ENCODE measurements at places on chromosomes 12 and 14. TPM values are rescaled to one million over a fixed set of nuclear protein-coding genes. Genes with fewer than 3 reads are reported as not detected.
A peak's percentile ranks its signal among the peaks of the same experiment; 100 is the strongest.

DNA sequence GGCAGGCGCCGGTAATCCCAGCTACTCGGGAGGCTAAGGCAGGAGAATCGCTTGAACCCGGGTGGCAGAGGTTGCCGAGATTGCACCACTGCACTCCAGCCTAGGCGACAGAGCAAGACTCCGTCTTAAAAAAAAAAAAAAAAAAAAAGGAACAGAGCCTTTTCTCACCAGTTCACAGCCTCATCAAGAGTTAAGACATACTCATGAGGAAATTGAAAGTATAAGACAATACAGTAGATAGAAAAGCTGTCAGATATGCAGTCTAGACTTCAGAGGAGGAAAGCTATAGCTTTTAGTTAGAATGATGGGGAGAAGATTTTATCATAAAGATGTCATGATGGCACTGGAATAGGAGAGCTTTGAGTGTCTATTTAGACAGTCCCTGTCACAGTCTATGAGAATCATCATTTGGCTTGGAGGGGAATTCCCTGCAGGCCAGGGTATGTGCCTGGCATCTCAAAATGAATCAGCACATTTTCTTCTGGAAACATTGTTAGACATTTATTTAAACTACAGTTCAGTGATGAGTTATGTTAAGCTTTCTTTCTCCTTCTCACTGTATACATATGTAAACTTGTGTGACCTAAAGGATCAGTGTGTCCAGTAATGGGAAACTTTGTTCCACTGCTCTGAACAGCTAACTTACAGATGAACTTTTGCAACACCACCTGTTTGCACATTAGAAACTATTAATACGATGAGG is 2.9 kb upstream of the RAB35 start:
- DNase-seq, result no peak

- no peak for DNase-seq
Observed at GRCh38 chr12:25883026-25883916, 75.2 kb upstream of the RASSF8 start.

DNA sequence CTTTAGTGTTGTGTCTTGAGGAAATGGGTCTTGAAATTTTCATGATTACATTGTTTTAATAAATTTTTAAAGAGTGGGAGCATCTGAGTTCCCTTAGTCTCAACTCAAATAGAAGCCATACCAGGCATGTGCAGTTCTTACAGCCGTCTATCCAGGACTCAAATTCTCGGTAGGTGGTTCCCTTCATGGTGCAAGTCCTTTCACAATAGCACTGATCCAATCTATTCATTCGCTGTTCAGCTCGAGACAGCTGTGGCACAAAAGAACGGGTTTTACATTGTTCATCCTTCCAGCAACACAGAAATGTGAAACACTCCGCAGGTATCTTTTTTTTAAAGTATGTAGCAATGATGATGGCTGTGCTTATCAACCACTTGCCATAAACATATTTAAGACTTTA is 100.2 kb downstream of the NELL2 start:
- DNase-seq, result no peak

DNA sequence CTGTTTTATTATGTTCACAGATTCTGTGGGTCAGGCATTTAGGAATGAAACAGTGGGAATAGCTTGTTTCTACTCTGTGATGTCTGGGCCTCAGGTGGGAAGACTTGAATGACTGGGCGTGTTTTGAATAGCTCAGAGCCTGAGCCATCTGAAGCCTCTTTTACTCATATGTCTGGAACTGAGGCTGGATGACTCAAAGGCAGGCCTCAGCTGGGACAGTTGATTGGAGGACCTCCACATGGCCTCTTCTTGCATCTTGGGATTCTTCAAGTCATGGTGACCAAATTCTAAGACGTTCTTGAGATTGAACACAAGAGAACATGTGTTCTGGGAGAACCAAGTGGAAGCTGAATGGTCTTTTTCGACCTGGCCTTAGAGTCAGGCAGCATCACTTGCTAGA is 45.8 kb upstream of the TBX3 start:
- no peak for DNase-seq

GRCh38 chr14:55028066-55028465 is 1.0 kb downstream of the SOCS4 start:
- DNase-seq, result no peak

DNA sequence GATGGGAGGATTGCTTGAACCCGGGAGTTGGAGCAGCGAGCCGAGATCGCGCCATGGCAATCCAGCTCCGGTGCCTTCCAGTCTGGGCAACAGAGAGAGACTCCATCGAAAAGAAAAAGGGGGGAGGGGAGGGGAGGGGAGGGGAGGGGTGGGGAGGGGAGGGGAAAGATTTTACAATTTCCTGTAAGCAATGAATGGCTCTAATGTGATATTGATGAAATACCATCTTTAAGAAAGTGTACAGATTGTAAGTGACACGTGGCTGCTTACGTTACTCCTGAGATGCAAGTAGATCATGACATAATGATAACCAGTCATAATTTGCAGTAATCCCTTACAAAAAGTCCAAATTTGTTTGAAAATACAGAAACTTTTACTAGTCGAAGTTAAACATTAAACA is 1.4 kb downstream of the SLC25A21 start:
- no peak for DNase-seq

DNA sequence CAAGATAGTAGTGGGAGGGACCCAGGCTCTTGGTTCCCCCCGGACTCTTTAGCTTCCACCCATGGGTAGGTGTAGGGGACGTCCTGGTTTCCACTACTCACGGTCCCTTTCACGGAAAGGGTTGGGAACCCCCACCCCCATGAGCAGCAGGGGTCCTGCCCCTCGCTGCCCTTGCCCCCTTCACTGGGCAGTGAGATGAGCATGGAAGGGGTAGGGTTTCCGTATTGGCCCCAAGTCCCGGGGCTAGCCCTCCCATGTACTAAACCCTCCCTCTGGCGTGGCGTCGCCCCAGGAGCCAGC is 12.7 kb downstream of the AGAP2 start:
- no peak for DNase-seq

- no peak for DNase-seq
Observed at GRCh38 chr12:123250471-123251383, 17.5 kb downstream of the MTRFR start.

- peak; percentile 23 for DNase-seq
Observed at GRCh38 chr12:26318661-26319068, 123.3 kb downstream of the SSPN start.

GRCh38 chr12:20436316-20436715 is 68.0 kb downstream of the PDE3A start:
- no peak for DNase-seq

GRCh38 chr12:31947971-31948370 is 11.2 kb upstream of the RESF1 start:
- DNase-seq, result no peak

GRCh38 chr14:58751788-58752187 is 114.0 kb downstream of the DACT1 start:
- DNase-seq, result no peak

GRCh38 chr14:95515080-95515489 is 1.4 kb downstream of the SYNE3 start:
- DNase-seq, result no peak

- peak; percentile 52 for DNase-seq
Observed at GRCh38 chr12:108980831-108981618, 39.8 kb downstream of the SVOP start.

GRCh38 chr12:89276860-89277259 is 75.4 kb downstream of the DUSP6 start:
- DNase-seq, result peak; percentile 9

DNA sequence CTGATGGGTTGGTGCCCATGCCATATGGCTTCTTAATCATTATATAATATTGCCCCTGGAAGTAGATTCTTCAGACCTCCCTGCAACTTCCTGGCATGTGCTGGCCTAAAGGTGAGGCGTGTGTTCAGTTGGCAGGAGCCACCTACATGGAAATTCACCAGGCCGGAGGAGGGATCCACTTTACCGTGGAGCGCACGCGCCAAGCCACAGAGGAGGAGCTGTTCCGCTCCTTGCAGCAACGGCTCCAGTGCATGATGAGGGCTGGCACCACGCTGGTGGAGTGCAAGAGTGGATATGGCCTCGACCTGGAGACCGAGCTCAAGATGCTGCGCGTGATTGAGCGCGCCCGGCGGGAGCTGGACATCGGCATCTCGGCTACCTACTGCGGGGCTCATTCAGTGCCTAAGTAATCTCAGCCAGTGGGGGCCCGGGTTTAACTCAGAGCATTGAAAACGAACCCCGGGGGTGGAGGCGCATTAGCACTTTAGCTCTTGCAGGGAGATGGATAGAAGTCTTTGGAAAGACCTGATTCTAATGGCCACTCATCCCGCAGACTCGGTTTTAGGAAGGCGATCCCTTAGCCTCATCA is 13.5 kb downstream of the AMDHD1 start:
- DNase-seq, result no peak

DNA sequence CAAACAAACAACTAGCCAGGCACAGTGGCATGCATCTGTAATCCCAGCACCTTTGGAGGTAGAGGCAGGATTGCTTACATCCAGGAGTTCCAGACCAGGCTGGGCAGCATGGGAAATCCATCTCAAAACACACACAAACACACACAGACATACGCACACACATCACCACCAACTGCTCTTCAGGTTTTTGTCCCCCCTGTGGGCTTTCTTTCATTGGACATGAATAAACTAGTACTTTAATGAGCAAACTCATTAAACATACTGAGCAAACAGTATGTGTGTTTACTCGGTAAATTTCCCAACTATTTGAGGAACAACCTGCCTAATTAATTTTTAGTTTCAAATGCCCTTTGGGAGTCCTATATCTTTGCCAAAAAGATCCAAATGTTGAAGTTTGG is 10.1 kb upstream of the RASSF3 start:
- no peak for DNase-seq

DNA sequence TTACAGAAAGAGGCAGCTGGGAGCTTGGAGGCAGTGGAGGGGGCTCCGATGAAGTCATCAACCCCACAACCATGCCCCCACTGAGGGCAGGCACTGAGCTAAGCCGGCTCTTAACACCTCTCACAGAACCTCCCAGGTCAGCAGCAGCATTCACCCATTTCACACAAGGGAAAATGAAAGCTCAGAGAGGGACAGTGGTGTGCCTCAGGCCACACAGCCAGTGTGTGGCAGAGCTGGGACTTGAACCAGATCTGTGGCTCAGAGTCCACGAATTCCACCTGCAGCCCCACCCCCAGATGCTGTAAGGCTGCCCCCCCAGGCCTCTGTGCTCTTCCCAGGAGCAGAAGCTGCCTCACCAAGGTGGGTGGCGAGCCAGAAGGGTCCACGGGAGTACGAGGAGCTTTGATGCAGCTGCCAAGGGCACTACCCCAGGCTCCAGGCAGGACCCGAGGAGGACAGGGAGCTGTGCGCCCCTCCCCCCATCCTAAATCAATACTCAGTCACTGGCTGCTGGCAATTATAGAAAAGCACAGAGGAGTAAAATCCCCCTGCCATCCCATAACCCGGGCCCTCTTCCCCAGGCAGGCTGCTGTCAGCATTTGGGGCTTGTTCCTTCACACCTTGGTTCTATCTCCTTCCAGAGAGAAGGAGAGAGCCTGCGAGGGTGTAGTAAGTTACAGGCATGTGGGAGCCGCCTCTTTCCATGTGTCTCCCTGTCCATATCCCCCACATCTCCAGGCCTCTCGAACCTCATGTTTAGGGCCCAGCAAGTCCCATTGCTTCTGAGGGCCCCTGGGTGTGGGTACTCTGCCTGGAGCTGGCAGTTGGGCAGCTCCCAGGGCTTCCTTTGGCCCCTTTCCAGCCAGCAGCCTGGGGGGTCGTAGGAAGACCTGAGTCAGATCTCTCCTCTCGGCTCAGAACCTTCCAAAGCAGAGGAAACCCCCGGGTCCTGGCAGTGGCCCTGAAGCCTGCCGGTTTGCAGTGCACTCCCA is 47.6 kb downstream of the FAM222A start:
- DNase-seq, result no peak

DNA sequence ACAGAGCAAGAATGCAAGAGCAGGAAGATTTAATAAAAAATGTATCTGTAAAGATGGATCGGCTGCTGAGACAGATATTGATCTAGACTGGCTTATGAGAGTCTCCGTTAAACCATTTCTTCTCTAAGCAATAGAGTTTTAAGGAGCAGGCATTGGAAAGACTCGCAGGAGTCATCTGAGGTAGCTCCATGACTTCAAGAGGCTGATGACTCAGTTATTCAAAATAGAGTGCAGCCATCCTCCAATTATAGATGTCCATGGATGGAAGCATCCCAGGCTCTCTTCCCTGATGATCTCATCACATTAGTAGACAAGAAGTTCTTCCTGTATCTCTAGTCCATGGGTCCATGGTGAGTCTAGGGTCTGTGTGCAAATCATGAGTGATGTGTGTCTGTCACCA is 638.3 kb upstream of the TMEM132C start:
- no peak for DNase-seq

DNA sequence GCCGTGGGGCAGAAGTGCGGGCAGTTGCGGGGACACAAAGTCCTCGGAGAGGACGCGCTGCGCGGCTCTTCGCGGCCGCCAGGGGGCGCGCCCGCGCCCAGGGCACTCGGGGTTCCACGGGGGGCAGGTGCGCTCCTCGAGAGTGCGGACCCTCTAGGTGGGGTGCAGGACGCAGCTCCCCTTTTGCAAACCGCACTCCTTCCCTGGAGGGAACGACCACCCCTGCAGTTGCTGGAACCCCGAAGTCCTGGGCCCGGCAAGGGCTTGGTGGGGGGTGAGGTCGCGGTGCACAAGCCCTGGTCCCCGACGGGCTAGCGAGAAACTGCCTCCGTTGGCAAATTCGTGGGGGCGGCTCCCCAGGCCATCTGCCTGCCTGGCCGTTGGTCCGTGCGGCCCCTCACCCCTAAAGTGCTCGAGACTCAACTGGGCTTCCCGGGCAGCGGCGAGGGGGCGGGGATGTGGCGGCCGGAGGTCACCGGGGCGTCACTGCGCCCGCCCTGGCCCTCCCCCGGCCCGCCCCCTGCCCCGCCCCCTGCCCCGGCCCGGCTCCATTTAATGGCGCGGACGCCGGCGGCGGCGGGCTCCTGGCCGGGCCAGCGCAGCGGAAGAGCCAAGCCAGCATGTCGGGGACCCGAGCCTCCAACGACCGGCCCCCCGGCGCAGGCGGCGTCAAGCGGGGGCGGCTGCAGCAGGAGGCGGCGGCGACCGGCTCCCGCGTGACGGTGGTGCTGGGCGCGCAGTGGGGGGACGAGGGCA is at the start of gene ADSS1:
ADSS1 (plus strand) TSS at position 579 of the 756 bp plus-strand sequence; CDS start at position 621, 42 bp downstream.
- peak; percentile 81 for DNase-seq

DNA sequence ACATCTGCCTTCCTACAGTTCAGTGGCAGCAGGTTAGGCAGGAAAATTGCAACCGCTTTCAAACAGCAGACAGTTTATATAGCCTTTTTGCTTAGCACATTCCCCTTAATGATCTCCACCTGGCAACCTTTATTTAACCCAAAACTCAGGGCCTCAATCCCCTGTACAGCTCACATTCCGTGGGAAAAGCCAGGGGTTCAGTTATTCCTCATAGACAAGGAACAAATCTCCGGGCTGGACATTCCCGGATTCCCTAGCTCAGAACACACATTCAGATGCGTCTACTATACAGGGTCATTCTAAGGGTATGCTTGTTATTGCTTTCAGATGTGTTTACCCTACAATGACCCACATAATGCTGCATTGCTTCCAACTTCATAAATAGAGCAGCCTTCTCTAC is 73.8 kb upstream of the DCN start:
- DNase-seq, result no peak

Gene OR4Q3
- polyA plus RNA-seq, result not detected

Gene SLCO1B1
- not detected for polyA plus RNA-seq

Gene FOXA1
- polyA plus RNA-seq, result not detected

Gene MEG3
- 122 TPM for polyA plus RNA-seq

Gene ZFYVE21
- polyA plus RNA-seq, result 44.5 TPM

Gene VRTN
- polyA plus RNA-seq, result not detected

Gene MAP3K9
- polyA plus RNA-seq, result 0.67 TPM

Gene CATSPERB
- 0.66 TPM for polyA plus RNA-seq

Gene SLC38A1
- 32.0 TPM for polyA plus RNA-seq

Measured in heart right ventricle (tissue), 16 donors.